ENCODE measurements at places on chromosomes 3 and 15.

DNA sequence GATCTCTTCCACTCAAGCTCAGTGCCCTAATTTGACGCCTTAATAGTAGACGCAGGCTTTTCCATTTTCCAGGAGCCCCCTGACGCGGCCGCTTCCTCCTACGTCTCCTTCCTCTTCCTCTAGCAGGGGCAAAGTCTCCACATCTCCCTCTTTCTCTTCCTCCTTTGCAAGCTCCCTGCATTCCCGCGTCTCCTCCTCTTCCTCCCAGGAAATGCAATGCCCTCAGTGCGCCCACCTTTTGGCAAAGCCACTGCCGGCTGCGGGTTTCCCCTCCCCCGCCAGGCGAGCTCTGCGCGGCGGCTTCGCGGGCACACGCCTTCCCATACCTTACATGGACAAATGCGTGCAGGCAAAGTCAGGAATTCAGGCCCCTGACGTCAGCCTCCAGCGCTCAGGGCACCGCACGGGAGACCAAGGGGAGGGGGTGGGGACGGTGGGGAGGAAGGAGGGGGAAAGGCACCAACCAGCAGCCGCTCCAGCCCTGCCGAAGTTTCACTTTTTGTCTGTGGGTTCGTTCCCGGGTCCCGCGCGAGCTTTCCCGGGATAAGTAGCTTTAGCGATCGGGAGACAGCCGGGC lies 432 bp upstream of the LPP start:
- peak; percentile 95 for DNase-seq

- no peak for DNase-seq
These were observed 50.5 kb downstream of the MBNL1 start for GRCh38 chr3:152319256-152319655.

- no peak for DNase-seq
These were observed 51.0 kb downstream of the CCDC54 start for GRCh38 chr3:107428051-107428858.

DNA sequence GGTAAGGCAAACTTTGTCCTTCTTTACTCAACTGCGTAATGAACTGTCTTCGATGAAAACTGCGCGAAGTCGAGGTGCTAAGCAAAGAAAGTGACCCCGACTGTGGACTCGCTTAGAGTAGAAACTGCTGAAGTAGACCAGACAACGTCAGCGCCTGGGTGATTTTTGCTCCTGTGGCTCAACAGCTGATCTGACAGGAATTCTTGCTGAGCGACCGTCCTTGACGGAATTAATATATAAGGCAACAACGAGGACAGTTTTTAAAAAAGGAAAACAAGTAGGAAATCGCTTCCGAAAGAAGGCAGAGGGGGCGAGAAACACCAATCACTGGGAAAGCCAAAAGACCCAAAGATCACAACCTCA lies 541 bp downstream of the RPS27L start:
- DNase-seq = peak; percentile 87

DNA sequence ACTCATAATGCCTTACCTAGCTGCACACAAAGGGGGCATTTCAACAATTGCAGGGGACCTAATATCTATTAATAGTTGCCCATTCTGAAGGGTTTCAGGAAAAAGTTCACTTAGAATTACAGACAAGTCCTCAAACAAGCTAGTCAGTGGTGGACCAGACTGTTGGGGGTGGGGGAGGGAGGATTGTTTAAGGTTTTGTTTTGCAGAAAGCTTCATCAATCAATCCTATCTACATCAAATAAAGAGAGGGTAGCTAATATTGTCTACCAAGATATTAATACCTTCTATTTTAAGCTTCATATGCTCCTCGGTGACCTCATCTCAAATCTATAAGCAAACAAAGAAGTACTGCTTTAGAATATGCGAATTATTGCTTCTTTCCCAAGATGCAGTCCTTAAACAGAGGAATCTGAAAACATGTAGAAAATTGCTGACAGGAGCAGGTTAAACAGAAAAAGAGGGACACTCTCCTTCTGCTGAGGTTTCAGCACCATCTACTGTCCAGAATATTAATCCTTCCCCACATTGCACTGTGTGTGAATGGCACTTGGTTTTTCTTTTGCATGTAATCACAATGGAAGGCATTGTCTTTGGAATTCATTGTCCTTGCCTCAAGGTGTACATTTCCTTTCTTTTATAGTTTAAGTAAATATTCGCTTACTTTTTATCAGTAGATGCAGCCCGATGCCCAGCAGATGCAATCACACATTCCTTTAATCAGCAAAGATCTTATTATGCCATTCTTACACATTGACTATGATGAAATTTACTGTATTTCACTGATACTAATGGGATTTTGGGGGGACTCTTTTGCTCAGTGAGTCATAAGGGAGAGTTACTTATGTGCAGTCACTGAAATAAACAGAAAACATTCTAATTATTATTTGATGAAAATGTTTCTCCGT lies 94.7 kb downstream of the IL5RA start:
- DNase-seq = peak; percentile 86

GRCh38 chr3:174441588-174442301 lies 417.4 kb upstream of the NAALADL2 start:
- DNase-seq = no peak
